ENCODE measurements at places on chromosomes 2 and 18. TPM values are rescaled to one million over a fixed set of nuclear protein-coding genes. Genes with fewer than 3 reads are reported as not detected.

PARD3B gene
- total RNA-seq = 13.5 TPM

DNA sequence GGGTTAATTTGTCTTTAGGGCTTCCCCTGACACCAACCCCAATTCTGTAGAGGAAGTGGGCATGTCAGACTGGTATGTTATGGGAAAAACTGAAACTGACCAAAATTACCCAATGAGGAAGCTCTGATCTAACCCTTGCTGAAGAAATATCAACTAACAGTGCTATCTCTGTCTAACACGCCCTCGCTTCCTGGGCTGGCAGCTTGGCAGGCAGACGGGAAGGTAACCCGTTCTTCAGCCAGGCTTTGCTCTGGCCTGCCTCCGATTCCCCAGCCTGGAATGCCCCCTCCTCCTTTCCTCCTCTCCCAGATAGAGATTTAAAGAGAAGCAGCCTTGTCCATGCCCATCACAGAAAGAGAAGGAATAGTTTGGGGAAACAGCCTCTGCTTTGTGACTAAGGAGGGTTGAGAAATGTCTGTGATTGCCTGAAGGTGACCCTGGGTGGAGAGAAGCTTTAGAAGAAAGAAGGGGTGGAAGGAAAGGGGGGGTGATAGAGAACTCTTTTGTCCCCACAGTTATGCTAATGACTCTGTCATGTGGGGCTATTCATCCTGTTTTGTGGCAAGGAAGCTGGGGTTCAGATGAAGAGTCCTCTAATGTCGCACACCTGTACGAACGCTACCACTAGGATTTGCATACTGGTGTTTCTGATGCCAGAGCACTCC is 15.4 kb downstream of the HK2 start:
- no peak for DNase-seq

GRCh38 chr2:126887506-126887905 is 11.2 kb upstream of the TEX51 start:
- no peak for DNase-seq

GRCh38 chr2:134282629-134283400 is 28.9 kb downstream of the MGAT5 start:
- no peak for DNase-seq

DNA sequence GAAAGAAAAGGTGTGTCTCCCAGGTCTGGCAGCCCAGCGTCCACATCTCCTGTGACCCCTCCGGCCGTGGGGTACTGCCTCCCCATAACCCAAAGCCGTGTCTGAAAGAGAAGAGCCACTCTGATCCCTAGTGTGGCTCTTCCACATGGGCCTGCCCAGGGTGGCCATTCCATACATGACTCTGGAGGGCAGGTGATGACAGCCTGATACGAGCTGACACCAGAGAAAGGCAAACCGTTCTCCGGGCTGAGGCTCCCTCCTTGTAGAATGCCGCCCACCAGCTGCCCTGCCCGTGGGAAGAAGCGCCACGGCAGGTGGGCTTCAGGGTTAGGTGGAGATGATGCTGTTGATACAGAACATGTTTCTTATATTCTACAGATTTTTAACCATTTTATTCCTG is 451.6 kb upstream of the SALL3 start:
- no peak for DNase-seq

Measured in pulmonary artery endothelial cell (primary cell).